ENCODE measurements at places on chromosomes 5 and 9. TPM values are rescaled to one million over a fixed set of nuclear protein-coding genes. Genes with fewer than 3 reads are reported as not detected.

DNA sequence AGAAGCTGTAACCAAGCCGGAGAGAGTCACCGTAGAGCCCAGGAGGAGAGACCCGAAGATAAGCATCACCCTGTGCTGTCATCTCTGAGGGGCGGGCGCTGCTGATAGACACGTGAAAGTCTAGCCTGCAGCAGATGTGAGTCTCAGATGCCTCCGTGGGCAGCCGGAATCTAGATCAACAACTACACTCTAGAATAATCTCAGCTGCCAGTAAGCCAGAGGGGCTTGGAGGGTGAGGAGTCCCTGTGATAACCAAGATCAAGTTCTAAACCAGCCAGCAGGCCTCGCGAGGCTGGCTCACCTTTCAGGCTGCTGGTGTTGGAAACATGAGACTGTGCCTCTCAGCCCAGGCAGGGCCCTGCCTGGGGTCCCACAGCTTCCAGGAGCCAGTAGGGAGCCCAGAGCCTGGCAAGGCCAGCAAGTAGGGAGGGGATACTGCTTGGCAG is 54.1 kb downstream of the DAPK1 start:
- no peak for DNase-seq

GRCh38 chr5:123099514-123100151 is 10.6 kb downstream of the PRDM6 start:
- no peak for DNase-seq

DNA sequence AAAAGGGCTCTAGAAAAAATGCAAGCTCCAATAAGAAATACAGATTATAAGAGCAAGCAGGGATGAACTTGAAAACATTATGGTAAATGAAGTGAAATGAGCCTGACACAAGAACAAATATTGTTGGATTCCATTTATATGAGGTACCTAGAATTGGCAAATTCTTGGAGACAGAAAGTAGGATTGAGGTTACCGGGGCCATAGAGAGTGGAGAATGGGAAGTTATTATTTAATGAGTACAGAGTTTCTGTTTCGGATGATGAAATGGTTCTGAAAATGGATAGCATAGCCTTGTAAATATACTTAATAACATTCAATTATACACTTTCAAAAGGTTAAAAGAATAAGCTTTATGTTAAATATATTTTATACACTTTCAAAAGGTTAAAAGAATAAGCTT is 75.6 kb upstream of the SLC12A2 start:
- DNase-seq, result no peak

- no peak for DNase-seq
Observed at GRCh38 chr5:135543001-135543484, 7.3 kb upstream of the NEUROG1 start.

DNA sequence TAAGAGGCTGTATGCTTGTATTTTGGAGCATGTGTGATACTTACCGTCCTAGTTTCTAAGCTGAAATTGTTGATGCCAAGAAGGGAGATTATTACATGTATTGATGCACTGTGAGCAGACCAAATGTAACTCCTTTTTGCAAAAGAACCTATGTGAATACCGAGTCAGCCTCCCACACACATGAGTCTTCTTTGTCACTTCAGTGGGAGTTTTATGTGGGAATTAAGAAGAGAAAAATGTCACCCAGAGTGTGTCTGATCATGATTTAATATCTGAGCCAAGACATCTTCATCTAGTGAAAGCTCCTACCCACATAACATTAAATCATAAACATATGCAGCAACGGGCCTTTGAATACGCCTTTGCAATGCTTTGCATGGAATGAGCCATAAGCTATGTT is 380.3 kb upstream of the ACTBL2 start:
- DNase-seq, result no peak

Gene FRMPD1
- total RNA-seq, result not detected
